ENCODE measurements at places on chromosomes 5 and 9.

DNA sequence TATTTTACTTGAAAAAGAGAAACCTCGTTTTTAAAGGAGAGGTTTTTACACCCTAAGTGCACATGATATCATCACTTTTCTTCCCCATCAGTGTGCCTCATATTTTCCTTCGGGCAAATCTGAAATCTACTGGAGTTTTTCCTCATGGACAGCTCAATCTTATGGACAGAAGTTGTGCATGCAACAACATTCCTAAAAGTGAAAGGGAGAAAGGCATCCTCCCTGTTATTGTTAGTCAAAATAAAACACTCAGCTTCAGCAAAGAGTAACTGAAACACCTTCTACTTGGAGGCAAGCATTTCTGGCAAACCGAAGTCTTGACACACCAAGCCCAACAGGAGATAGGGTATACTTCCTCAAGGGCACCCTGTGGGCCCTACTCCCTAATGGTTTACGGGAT is 217.9 kb downstream of the BNC2 start:
- no peak for DNase-seq

DNA sequence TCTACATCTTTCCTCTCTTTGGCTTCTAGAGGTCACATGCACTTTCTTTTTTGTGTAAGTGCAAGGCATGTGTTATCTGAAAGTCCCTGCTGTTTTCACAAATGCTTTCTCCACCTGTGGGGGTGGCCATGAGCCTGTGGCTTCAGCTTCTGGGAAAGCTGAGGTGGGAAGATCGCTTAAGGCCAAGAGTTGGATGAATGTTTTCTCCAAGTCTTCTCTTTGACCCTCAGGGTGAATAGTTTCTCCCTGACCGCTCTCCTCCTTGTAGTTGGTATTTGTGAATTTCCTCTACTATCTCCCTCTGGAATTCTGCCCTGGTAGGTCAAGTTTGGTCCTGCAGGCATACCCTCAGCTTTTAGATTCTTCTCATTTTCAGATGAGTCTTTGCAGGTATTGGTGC is 74.2 kb downstream of the UGCG start:
- DNase-seq: no peak

DNA sequence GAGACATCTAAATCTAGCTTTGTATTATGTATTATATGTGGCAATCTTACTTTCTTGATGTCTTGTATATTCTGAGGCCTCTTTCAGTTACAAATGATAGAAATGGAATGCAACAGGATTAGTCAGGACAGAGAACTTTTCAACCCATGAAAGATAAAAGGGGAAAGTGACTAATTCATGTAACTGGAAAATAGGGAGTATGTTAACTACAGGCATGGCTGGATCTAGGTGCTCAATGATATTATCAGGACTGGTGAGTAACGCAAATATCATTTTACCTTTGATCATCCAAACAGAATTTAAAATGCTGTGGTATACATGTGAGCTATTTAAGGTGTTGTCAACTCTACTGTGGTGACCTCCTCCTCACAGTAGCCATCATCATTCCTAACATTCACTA is 215.7 kb upstream of the GLRA1 start:
- no peak for DNase-seq

DNA sequence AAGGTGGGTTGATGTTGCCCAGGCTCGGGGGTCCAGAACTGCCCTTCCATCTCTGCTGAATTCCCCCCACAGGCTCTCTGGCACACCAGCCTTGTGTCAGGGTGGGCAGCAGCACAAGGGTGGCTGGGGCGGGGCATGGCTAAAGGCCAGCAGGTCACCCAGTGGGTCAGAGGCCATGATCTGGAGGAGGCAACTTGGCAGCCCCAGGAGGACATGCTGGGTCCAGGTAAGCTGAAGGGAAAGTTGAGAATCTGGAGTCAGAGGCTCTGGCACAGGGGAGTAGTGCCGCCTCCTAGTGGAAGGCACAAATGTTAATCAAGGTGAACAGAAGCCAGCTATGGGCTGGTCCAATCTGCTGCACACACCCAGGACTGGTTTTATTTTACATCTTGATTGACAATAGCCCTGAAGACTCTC is 6.2 kb downstream of the TMEM8B start:
- DNase-seq: no peak

DNA sequence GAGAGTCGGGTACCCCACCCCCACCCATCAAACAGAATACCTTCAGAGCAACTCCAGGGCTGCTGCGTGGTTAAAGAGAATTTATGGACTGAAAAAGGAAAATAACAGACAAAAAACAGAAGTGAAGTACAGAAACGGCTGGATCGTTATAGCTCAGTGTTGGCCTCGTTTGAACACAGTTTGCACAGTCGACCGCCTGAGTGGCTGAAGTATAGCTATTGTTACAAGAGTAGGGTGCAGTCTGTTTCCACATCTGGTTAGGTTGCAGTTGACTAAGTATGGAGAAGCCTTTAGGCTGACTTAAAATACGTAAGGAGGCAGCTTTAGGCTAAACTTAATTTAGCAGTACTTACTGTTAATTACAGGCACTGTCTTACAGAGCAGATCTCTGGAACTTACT is 121.2 kb downstream of the GCNT1 start:
- no peak for DNase-seq

- DNase-seq: no peak
These were observed 40.3 kb upstream of the XPA start for GRCh38 chr9:97737429-97737828.

DNA sequence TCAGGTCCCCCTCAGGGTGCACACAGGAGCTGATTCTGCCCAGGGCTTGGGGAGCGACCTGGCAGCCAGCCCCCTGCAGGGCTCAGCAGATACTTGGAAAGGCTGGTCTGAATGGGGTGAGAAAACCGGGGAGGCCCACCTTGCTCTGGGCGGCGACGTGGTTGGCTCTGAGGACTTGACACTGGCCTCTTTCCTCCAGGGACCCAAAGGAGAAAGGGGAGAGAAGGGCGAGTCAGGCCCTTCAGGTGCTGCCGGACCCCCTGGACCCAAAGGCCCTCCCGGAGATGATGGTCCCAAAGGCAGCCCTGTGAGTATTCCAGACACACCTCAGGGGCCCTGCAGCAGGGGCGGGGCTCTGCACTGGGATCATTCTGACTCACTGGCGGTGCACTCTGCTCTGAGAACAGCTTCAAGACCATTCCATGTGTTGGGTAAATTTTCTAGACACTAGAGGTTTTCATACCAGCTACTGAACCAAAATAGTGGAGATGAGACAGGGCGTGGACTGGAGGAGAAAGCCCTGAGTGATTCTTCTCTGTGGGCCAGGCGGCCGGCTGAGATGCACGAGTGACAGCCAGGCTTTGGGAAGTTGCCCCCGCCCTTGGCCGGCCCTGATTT is 65.9 kb upstream of the FCN2 start:
- DNase-seq: no peak

DNA sequence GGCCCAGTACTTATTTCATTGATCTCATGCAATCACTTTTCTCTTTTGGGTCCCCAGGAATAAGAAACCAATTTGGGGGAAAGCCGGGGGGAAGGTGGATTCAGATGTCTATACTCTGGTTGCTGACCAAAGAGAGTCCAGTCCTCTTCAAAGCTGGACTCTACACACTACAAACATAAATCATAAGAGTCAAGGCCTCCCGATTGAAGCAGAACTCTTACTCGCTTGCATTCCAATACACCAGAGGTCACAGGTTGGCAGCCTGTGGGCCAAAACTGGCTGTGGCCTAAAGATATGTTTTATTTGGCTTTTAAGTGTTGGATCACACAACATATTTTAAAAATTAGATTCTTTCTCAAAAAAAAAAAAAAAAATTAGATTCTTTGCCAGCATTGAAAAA is 311.4 kb upstream of the MSX2 start:
- no peak for DNase-seq

DNA sequence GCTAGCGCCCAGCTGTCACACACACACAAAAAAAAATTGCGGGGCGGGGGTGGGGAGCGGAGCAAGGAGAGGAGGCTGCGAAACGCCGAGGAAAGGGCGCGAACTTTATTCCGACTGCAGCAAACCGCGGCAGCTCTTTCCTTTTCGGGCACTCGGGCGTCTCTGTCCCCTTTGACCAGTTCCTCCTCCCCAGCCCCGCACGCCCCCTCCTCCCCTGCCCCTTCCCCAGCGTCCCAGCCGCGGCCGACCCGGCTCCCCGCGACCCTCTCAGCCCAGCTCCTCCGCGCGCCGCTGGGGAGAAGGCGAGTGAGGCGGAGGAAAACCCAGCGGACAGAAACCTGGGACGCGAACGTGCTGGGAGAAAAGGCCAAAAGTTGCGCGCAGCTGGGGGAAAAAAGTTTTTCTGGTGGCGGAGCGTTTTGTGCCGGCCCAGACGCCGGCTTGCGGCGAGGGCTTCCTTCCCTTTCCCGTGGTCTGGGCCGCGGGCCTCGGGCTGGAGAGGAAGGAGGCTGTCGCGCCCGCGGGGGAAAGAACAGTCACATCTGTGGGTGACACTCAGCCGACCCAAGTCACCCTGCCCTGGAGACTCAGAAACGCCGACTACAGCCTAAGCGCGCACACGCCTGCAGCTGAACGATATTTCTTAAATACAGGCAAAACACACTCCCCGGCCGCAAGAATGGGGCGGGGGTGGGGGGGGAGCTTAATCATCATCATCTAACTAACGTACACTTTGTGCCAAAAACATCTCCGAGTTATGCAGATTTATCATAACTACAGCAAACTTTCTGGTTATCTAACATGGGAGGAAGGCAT is 1.1 kb upstream of the BNC2 start:
- DNase-seq: no peak

GRCh38 chr5:8034852-8035251 is 165.9 kb downstream of the MTRR start:
- DNase-seq: no peak

DNA sequence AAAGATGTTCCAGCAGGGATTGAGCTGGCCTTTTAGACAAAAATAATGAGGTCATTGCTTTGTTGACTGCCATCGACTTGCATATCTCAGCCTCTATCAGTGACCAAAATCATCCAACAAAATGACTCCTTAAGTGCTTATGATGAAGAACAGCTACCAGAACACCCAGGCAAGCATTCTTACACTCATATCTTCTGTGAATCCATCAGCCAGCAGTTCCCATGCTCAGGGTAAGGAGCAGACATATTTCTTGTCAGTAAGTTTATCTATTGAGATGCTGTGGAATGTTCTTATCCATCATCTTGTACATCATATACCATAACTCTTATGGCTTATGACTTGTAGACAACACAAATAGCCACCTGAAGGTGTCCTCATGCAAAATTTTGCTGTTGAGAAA is 20.2 kb upstream of the SPDL1 start:
- DNase-seq: no peak

DNA sequence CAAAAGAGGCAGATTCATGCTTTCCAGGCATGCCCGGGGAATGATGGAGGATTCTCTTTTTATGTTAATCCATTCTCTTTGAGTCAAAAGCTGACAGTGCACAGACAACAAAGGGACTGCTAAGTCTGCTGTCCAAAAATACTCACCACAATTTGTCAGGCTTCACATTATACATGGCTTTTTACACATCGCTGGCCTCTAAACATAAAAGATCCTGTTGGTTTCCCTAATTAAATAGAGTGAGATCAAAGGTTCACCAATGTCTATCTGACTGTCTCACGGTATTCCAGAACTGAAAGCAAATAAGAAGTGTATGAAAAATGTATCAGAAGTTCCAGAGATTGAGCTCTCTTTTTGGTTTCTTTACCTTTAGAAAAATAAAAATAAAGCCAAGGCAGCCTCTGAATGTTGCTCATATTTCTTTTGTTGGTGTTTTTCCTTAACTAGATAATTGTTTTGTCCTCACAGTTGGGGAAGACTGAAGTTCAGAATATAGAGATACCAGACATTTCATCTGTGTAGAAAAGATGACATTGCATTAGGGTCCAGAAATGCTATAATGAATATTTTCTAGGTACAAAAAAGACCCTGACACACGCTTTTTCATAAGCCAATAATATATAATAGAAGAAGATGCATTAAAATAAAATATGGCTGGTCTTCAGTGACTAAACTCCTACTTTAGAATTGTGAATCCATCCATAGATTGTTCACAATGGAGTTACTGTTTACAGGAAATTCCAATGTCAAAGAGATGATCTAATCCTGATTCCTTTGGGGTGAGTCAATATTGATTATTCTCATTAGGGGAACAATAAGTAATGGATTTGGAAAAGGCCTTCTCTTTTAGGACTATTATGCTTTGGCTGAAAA is 688.2 kb upstream of the CDH6 start:
- no peak for DNase-seq
